ENCODE measurements at places on chromosomes 2 and 18. TPM values are rescaled to one million over a fixed set of nuclear protein-coding genes. Genes with fewer than 3 reads are reported as not detected.

Gene TMEFF2
- polyA plus RNA-seq: 0.91 TPM

Gene NT5DC4
- not detected for polyA plus RNA-seq

Gene CCBE1
- polyA plus RNA-seq: 5.2 TPM

Gene RUFY4
- polyA plus RNA-seq: 0.66 TPM

Gene TRIB2
- polyA plus RNA-seq: 55.1 TPM

Gene NXPH2
- 1.9 TPM for polyA plus RNA-seq

Gene SKOR2
- 0.05 TPM for polyA plus RNA-seq

Gene LAMA3
- polyA plus RNA-seq: 0.76 TPM

All from H1 (cell line).